Activated CD4-positive, alpha-beta T cell treated with anti-CD3 and anti-CD28 coated beads, Interleukin-2, amount 50 U/mL, for 16 hours (primary cell): ENCODE measurements at places on chromosomes 11 and 22.

DNA sequence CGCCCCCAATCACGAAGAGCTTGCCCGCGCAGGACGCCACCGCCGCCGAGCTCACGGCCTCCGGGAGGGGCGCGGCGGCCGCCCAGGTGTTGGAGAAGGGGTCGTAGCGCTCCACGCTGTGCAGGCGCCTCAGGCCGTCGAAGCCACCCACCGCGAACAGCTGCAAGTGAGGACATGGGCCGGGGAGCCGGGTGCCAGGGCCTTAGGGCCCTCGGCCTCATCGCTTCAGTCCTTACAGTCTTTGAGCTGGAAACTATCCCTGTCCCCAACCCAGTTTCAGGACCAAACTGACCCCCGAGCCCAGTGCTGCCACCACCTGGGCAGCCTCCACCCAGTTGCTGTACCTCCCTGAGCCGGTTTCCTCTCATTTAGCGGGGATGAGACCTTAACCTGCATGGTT lies 7.6 kb downstream of the KLHL35 start:
- no peak for DNase-seq

GRCh38 chr11:60923800-60924109 lies 505 bp upstream of the TMEM132A start:
- DNase-seq: no peak

- no peak for DNase-seq
These were observed 95.6 kb downstream of the AMBRA1 start for GRCh38 chr11:46498179-46498578.

- no peak for DNase-seq
These were observed 141.9 kb downstream of the CSNK2A3 start for GRCh38 chr11:11211186-11211585.

DNA sequence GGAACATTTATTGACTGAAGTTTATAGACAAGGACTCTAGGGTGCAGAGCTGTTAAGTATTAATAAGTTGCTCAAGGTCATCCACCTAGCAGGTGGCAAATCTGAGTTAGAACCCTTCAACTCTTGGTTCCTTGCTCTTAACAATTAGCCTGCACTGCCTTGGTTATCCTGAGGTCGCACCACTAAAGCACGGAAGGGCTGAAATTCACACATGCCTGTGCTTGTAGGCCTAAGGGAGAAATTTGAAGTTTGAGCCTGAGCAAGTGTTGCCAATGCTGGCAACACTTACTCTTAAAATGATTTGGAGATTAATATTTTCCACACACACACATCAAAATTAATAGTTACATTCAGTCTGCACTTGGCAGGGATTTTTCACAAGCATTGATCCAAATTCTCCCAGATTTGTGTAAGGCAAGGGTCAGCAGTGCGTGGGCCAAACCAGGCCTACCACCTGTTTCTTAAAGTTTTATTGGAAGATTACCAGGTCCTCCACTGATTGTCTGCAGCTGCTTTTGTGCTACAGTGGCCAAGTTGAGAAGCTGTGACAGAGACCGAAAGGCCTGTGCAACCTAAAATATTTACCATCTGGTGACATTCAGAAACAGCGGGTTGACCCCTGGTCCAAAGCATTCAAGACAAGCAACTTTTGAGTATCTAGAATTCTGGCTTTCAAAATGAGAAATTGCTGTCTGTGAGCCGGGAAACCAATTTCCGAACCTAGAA lies 16.3 kb downstream of the APOL5 start:
- DNase-seq: no peak

- DNase-seq: peak; percentile 58
These were observed 2.0 kb downstream of the PARVG start for GRCh38 chr22:44182588-44183286.

GRCh38 chr22:45103756-45104155 lies 60.0 kb upstream of the NUP50 start:
- DNase-seq: no peak

DNA sequence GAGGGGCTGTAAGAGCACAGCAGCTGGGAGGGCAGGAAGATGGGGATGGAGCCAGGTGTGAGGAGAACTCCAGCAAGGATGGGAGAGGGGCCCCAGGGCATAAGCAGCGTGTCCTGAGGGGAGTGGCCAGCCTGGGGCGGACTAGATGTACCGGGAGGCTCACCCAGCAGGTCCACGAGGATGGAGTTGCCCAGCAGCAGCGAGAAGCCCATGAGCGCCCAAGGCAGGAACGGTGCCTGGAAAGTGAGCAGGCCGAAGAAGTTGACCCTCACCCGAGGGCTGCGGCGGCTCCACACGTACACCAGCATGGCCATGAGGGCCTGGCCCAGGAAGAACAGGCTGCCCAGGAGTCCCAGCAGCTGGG lies 1.3 kb downstream of the DERL3 start:
- DNase-seq: no peak

DNA sequence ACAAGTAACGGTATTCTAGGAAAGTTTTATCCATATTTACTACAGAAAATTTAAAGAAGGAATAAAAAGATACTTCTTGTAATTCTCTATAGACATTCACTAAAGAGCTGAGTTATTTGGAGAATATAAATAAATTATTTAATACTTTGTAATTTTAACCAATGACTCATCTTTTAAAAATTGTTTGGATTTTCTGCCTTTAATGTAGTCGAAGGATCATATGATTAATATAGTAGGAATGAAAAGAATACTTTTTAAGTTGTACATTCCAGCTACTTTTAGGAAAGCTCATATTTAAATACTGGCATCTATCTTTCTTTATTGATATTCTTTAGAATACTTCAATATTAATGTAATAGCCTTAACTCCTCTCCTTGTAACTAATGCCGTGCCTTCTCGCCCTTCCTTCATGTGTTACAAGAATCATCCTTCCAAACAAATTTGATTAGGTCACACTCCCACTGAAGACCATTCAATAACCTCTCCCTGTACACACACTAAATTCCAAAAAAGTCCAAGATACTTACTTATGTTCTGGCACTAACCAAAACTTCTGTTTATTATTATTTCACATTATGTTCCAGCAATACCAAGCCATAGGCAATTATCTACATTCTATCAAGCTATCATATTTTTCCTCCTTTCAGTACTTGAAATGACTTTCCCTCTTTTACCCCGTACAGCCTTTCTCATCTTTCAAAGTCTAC lies 501.9 kb downstream of the CNTN5 start:
- DNase-seq: no peak

DNA sequence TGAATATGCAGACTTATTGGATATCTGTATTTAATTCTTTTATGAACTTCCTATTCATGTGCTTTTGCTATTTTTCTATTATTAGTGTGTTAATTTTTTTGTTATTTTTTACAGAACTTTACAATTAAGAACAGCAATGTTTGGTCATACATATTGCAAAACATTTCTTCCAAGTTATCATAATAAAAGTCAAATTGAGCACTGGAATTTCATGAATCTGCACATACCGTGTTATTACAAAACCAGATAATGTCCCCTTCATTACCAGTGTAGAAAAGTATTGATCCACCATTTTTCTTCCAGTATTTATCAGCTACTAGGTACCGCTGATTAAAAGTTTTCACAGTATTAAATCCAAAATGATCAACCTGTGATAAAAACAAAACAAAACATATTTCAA lies 40.5 kb downstream of the PRCP start:
- DNase-seq: no peak

DNA sequence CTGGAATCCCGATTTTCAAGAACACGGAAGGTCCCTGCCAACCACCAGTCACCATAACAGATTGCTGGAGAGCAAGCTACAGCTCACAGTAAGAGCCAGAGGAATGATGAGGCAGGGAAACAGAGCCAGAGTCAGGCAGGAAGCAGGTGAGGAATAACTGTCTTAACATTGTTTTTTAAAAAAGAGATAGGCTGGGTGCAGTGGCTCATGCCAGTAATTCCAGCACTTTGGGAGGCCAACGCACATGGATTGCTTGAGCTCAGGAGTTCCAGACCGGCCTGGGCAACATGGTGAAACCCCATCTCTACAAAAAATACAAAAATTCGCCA lies 13.5 kb upstream of the CASTOR1 start:
- no peak for DNase-seq

DNA sequence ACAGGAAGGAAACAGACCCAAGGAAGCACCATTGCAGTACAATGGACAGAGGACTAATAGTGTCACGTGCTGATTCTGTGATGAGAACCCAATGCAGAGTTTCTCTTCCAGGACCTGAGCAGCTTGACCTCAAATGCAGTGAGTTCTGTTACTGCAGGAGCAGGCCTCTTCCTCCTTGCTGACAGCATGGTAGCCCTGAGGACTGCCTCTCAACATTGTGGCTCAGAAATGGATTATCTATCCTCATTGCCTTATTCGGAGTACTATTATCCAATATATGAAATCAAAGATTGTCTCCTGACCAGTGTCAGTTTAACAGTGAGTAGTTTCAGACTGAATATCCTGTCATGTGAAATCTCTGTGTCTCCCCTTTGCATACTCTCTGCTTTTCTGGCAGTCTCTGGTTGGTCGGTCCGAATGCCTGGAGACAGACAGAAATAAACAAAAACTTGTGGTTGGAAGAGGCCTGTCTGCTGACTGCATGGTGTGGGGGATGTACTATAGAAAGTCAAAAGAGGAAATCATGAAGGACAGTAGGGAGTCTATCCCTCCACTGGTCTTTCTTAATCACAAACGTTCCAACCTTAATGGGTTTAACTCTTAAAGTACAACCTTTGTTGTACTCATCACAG lies 6.9 kb upstream of the MS4A14 start:
- DNase-seq: no peak

- DNase-seq: no peak
These were observed 72.7 kb upstream of the WNT11 start for GRCh38 chr11:76279038-76279437.

DNA sequence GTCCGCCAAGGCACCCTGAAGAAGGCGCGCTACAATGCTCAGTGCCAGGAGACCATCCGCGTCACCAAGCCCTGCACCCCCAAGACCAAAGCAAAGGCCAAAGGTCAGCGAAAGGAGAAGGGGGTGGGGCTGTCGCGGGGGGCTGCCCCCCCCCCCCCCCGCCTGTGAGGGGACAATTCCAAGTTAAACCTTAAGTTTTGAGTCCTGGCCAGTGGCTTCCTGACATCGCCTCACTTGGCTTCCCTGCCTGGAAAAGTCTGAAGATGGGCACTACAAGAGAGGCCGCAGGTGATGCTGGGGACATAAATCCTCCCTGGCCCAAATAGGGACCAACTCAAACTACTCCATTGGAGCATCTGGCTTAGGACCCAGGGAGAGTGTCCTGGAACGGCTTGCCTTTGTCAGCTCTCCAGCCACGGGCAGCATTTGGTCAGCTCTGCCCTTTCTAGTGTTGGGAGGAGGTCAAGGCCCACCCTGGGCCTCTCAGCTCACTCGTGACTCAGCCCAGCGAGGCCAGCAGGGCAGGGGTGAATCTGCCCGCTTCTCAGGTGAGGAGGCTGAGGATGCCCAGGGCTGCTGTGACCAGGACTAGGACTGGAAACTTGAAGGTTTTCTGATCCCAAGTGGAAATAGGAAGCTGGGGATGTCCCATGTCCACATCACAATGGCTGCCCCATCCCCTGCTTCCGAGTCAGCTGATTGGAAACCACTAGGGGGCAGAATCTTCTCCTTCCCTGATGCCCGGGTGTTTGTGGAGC lies 1.4 kb downstream of the MDK start:
- DNase-seq: no peak

GRCh38 chr11:21723678-21724077 lies 469.2 kb upstream of the ANO5 start:
- no peak for DNase-seq
